ENCODE measurements at places on chromosomes 2 and 18.

- DNase-seq = no peak
Measured at GRCh38 chr2:239211396-239212094, 189.3 kb downstream of the HDAC4 start.

- DNase-seq = no peak
Measured at GRCh38 chr2:239374896-239375277, 25.9 kb downstream of the HDAC4 start.

- no peak for DNase-seq
Measured at GRCh38 chr2:27804146-27804545, 32.6 kb downstream of the MRPL33 start.

- no peak for DNase-seq
Measured at GRCh38 chr2:227460833-227461232, 11.1 kb upstream of the AGFG1 start.

DNA sequence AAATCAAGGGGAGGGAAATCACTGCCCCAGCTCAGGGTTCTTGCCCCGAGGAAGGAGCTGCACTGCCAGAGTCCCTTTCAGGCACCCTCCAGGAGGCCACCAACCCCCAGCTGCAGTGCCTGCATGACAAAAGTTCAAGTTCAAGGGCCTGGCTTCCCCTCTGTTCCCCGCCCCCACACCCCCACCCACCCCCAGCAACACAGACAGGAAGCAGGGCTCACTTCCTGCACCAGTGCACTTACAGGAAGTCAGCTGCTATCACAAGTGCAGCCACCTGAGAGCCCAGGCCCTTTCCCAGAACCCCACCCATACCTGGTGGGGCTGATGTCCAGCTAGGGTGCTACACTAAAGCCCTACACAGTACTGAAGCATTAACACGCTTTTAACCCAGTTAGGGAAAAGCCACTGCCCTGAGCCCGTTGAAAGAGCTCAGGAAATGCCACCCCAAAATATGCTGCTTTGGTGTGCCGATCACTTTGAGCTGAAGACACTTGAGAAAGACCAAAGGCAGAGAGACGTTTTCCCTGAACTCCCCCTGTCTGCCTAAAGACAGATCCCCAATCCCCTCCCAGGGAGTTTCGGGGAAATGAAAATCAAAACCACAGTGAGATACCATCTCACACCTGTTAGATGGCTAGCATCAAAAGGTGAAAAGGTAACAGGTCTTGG lies 109.9 kb upstream of the CAB39 start:
- DNase-seq = peak; percentile 32

All from stimulated activated CD4-positive, alpha-beta T cell treated with anti-CD3 and anti-CD28 coated beads, Interleukin-15, amount 100 ng/mL, for 1 hour (primary cell).